NCI-H1092 (cell line): ENCODE measurements at places on chromosomes 1 and 21.

GRCh38 chr1:93033785-93034184, 45.3 kb upstream of the MTF2 start:
- DNase-seq, result no peak

DNA sequence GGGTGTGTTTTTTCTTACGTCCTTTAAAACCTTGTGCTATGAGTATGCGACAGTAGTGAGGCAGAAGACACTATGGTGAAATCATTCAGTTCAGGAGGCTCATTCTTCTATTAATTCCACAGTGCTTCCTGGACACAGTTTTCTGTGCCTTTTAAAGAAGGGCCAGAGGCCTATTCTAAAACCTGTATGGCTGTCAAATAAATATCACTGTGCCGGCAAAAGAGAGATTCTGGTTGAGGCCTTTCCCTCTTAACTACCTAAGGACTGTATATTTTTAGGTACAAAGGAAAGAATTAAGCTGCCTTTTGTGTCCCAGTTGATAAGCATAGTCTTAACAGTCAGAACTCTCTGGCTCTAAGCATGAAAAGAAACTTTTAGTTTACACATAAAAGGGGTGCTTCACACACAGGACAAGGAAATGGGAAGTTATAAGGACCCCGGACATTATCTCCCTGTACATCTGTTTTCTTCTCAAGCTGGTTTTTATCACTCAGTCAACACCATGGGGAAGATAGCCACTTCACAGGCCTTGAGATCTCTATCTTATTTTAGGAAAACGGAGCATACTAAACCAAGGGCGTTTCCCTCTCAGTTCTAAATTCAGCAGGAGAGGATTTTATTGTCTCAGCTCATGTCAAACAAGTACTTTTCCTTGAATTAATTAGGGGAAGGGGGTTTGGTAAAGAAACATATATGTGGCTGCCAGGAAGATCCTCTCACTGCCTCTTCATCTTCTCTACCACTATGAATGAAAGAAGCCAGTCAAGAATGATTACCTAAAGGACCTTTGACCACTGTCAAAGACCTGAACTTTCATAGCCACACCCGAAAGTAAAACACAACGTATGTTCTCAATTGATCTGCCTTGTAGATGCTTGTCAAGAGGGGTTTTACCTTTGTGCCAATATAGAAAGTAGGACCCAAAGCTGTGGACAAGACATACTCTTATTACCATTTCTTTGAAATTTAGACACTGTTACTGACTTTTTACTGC, 71.4 kb upstream of the HSPA13 start:
- no peak for DNase-seq

- DNase-seq, result no peak
These were observed 1.8 kb downstream of the BTG3 start for GRCh38 chr21:17610911-17611310.

- DNase-seq, result no peak
These were observed 29.5 kb downstream of the ARHGEF16 start for GRCh38 chr1:3483801-3484444.

DNA sequence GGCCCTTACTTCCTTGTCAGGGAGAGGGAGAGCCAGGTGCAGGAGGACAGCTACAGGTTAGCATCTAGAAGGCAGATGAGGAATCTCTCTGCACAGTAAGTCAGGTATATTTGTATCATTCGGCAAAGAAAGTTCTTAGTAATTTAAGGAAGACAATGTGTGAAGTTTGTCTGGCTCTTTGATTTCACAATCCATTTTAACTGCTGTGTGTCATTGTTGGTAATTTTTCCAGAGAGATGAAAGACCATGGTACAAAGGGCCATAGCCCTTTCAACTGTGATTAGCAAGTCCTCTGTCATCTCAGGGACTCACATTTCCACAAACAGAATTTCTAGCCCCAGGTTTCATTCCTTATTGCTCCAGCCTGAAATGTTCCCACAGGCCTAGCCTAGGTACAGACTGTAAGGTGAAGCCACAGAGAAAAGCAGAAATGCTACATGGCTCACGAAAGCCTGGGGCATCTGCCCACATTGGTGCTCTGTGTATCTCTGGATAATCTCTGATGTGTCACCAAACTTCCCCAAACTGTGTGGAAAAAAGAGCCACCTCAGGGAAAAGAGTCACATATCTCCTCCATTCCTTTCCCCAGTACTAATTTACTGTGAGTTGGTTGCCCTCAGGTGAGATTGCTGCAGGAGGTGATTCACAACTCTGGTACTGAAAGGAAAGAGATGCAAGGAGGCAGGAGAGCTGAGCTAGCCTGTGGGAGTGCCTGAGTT, 70.6 kb downstream of the SYT6 start:
- no peak for DNase-seq

DNA sequence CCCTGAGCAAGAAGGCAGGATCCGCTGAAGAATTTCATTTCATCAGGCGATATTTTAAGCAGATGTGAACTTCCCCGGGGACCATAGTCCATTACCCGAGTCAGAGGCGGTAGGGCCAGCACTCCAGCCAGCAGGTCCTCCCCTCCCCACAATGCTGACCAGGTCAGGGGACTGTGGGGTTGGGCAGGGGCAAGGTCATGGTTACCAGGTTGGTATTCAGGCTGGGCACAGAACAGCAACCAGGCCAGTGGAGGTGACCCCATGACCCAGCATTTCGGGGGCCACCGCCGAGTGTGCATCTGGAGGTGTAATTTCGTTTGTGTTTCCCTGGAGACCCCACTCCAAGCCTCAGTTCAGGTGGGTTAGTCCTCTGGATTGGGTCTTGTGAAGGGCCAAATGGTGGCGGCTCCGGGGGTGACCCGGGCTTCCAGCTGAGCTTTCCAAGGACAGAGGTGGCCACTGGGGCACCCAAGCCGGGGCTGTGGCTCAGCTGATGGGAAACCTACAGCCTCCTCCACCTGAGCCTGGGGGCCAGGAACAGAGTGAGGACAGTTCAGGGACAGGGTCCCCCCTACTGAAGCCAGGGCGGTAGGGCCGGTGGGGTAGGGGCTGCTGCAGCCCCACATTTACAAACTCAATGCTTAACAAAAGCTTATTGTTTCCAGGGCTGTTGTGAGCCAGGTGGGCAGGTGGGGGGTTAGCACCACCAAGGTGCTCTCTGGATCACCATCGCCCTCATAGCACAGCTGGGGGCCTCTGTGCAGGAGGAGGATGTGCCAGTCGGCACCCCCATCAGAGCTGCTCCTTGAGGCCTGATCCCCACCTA, 2.8 kb downstream of the PRDM16 start:
- DNase-seq, result no peak

DNA sequence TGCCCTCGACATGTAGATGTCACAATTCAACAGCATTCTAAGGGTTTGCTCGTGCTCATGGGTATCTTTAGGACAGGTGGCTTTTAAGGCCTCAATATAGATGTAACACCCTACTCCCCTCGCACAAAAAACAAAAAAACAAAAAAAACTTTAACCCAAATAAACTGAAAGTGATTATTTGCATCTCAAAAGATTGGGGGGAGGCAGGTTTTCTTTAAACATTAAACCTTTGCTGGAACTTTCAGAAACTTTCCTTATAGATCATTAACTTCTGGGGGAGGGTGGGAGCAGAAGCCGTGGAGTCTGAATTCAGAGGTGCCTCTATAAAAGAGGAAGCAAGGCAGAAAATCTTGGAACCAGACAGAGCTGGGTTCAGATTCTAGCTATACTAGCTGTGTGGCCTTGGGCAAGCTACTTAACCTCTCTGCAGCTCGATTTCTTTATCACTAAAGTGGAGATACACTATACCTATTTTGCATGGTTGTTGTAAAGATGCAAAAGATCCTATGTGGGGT, 3.2 kb upstream of the KIAA1614 start:
- no peak for DNase-seq

DNA sequence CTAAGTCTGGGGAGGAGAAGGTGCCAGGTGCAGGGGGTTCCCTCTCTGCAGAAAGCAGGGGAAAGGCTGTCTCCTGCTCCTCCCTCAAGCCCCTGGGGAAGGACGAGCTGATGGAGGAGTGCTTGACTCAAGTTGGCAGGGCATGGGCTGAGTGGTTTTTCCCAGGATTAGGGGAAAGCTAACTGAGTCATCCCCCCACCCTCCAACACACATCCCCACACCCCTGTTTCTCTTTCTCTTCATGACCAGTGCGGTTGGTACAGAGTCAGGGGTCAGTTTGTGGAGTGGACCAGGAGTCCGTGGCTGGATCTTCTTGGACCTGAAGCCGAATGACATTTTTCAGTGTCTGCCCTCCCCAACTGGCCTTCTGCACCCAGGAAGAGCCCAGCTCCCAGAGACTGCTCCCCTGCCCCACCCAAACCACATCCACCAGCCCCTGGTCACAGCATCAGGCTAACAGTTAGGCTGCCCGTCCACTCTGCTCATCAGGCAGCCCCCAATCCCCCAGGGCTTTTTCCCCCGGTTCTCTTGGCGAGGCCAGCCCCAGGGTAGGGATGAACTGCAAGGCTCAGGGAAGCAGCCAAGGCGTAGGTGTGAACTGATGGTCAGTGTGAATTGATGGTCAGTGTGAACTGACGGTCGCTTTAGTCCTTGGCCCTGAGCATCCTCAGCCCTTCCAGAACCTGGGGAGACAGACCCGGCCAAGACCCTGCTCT, 81.0 kb downstream of the PAX7 start:
- no peak for DNase-seq

DNA sequence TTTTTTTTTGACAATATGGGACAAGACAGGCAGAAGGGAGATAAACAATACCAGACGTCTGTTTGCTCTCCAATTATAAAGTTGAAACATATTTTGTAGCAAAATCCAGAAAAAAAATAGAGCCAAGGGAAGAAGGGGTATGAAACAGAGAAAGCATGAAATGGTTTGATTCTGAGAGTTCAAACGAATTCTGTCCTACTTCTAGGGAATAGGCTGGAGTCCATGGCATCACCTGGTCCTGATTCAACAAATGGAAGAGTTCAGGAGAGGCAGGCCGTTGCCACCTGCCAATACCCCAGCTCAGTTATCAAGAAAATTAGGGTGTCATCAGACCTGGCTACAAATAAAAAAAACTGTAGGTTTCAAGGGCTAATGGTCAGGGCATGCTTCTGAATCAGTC, 71.8 kb downstream of the CLSTN1 start:
- DNase-seq, result no peak

DNA sequence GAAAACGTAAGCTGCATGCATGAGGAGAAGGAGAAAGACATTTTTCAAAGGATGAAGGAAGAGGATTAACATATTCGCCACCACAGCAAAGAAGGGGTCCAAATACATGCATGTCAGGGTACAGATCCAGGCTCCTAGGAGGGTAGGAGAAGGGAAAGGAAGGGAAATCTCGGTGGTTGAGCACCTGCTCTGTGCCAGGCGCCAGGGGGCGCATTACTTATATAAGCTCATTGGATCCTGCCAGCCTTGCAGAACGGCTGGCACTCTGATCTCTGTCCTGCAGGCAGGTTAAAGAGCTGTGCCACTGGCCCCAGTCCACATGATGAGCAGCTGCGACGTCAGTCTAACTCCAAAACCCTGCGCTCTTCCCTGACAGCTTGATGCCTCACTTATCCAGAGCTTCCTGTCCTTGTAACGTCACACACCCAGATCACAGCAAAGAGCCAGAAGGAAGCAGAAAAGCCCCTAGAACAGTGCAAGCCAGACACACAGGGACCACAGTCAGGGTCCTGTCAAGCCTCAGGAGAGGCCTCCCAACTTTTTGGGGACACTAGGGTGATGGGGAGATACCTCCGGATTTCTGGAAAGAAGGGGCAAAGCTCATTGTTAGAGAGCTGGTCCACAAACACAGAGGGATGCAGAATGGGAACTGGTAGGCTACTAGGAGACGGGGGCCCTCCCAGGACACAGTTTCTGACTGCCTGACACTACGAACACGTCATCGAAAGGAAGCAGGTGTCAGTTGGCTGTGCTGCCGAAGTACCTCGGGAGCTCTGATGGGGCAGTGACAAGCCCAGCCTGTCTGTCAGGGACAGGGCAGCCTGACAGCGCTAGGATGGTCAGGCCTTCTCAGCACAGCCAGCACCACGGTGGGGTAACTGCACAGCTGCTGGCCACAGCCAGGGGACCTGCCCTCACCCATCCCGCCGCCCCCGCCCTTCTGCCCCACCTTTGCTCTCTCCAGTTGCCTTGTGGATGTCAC, 99.1 kb downstream of the BEND5 start:
- DNase-seq, result peak; percentile 55

GRCh38 chr21:25186273-25186672, 421.0 kb downstream of the MRPL39 start:
- DNase-seq, result no peak

GRCh38 chr1:112262316-112262715, 133.7 kb upstream of the CTTNBP2NL start:
- DNase-seq, result no peak

DNA sequence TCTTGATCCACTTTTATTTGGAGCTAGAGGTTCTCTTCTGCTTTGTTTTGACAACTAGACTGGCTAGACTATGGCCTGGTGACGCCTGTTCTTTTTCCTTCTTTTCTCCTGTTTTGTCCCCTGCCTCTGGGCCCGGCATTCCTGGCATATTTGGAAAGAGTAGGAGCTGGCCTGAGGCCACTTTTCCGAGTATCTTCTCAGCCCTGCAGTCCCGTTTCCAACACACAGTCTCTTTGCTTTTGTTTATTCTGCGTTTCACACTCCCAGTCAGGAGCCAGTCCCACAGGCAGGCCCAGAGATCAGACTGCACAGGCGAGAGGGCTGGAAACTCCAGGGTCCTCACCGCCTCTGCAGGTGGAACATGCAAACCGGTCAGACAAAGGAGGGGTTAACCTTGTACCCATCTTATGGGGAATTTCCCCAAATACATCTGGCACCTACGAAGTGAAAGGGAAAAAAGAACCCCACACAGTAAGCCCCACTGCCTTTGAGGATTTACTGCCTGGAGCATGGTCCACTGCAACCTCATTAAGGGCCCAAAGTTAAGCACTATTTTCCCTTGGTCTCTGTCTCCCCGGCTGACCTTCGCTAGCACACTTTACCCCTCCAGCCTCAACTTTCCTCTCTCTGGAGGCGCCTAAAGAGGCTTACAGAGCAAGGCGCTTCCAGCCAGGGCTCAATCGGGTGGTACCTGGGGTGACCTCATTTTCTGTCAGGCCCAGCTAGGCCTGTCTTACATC, 141.1 kb downstream of the TOMM20 start:
- DNase-seq, result no peak

DNA sequence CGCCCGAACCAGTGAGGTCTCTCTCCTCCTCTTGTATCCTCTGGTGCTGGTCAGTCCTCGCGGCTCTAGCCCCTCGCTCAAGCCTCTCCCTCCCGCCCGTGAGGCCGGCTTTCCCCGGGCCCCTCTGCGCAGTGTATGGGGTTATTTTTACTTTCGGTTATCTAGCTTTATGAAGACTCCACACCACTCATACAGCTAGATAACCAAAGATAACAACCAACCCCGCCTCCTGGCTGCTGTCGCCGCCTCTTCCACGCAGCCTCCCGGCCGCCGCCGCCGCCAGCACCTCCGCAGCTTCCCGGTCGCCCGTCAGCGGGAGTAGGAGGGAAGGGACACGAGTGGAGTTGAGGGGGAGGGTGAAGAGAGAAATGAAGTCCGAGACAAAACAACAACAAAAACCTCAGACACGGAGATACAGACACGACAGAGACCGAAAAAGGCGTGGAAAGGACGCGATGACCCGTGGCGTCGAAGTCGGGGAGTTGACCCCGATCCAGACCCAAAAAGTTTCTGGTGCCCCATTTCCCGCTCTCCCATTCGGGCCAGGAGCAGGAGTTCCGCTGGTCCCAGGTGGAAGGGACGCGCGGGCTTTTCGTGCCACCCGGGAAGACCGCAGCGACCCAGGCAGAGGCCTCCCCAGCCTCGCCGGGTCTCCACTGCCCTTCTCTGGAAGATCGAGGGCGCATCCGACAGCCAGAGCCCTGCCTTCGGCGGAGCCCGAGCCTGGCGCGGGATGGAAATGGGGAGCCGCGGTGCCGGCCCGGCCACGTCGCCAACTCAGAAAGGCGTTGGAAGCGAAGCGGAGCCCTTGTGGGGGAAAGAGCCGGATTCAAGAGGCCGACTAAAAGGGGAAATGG, 51.4 kb downstream of the RHBG start:
- no peak for DNase-seq
